ENCODE measurements at places on chromosomes 2 and 18. TPM values are rescaled to one million over a fixed set of nuclear protein-coding genes. Genes with fewer than 3 reads are reported as not detected.

Gene DIPK1C
- total RNA-seq = not detected

Gene IL36A
- total RNA-seq = not detected

Gene LIMS3
- 0.98 TPM for total RNA-seq

Gene CXCR1
- not detected for total RNA-seq

Gene CCDC148
- 1.8 TPM for total RNA-seq

Gene TLX2
- total RNA-seq = 21.2 TPM

Gene PCBP1
- total RNA-seq = 301 TPM

Gene SERPINB3
- not detected for total RNA-seq

Data from glutamatergic neuron (in vitro differentiated cells).